ENCODE measurements at places on chromosomes 12 and 14. TPM values are rescaled to one million over a fixed set of nuclear protein-coding genes. Genes with fewer than 3 reads are reported as not detected.

The TSPAN11 gene
- 21.4 TPM for total RNA-seq

The ASIC1 gene
- 25.0 TPM for total RNA-seq

The RBP5 gene
- 0.65 TPM for total RNA-seq

The PLA2G1B gene
- total RNA-seq: not detected

The HELB gene
- total RNA-seq: 4.6 TPM

The OTX2 gene
- 0.84 TPM for total RNA-seq

The ISM2 gene
- 0.16 TPM for total RNA-seq

The SERPINA9 gene
- not detected for total RNA-seq

The CELA1 gene
- not detected for total RNA-seq

The VASH1 gene
- total RNA-seq: 72.0 TPM

The TBX5 gene
- total RNA-seq: not detected

The OLR1 gene
- total RNA-seq: not detected

The MANSC1 gene
- total RNA-seq: 5.5 TPM

The TAS2R46 gene
- 0.89 TPM for total RNA-seq

The DNAH10 gene
- total RNA-seq: 2.0 TPM

The TSPAN19 gene
- 0.36 TPM for total RNA-seq
